ENCODE measurements at places on chromosomes 16 and 17.

DNA sequence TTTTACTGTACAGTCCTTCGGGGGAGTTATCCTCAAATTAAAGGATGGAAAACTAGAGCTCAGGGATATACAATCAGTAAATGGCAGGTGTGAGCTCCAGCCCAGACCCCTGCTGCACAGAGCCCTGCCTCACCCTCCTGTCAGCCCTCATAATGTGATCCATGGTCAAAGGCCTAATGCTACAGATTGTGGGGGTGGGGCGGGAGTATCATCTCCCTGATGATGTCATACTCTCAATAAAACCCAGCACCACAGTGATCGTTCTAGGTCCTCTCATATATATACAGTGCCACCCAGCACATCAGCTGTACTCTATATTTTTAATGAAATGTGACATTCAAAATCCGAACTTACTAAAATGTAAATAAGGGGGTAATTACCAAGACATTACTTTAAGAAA, 61.5 kb downstream of the SLC39A11 start:
- no peak for DNase-seq

DNA sequence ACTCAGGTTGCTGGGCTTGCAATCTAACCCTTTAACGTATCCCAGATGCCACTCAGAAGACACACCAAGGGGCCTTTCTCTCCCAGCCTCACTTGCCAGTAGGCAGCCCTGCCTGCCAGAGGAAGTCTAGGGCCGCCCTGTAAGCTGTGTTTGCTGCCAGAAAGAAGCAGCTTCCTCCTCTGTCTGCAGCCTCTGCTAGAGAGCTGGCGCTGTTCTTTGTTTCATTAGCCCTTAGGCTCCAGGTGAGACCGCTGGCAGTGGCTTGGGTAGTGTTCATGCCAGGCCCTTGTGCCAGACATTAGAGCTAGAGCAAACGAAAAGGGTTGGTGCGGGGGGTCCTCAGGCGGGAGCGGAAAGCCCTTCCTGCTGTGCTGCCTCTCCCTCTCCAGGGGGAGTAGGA, 8.9 kb downstream of the CTRL start:
- DNase-seq = no peak

DNA sequence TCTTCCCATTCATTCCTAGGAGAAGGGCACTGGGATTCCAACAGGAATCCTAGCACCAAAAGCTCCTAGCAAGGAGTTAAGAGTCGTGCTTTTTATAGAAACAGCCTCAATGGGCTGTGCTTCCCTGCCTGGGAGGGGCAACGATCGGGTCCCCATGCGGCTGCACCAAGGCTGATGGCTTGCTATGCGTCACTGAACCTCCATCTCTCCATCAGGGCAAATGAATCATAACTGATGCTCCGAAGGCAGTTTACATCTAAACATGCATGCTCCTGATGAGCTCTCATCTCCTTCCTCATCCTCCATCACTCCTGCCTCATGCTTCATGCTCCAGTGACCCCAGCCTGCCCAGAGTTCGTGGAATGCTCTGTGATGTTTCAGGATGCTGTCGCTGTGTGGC, 270.5 kb downstream of the FOXL1 start:
- DNase-seq = no peak

DNA sequence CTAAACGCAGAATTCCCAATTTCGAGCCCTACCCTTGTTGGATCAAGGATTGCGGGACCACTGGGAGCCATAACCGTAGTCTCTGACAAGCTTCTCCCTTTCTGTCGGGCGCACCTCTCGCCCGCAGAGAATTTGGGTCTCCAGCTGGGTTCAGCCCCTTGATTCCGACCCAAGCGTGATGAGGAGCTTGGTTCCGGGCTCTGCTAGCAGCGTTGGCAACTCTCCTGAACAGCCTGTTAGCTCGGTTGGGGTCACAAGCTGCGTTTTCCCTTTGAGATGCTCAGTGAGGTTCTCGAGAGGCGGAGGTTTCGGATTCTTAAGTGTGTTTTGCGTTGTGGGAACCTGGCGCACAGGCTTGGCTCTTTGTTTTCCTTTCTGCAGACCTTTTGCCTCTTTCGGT, 655 bp downstream of the ATXN1L start:
- DNase-seq = peak; percentile 4

- no peak for DNase-seq
Observed at GRCh38 chr17:77535892-77536291, 395.1 kb downstream of the SEC14L1 start.

- no peak for DNase-seq
Observed at GRCh38 chr17:68310152-68310551, 18.9 kb downstream of the ARSG start.

- DNase-seq = no peak
Observed at GRCh38 chr17:11387610-11388009, 146.6 kb downstream of the SHISA6 start.

GRCh38 chr17:12756786-12757185, 32.5 kb upstream of the ARHGAP44 start:
- DNase-seq = no peak

DNA sequence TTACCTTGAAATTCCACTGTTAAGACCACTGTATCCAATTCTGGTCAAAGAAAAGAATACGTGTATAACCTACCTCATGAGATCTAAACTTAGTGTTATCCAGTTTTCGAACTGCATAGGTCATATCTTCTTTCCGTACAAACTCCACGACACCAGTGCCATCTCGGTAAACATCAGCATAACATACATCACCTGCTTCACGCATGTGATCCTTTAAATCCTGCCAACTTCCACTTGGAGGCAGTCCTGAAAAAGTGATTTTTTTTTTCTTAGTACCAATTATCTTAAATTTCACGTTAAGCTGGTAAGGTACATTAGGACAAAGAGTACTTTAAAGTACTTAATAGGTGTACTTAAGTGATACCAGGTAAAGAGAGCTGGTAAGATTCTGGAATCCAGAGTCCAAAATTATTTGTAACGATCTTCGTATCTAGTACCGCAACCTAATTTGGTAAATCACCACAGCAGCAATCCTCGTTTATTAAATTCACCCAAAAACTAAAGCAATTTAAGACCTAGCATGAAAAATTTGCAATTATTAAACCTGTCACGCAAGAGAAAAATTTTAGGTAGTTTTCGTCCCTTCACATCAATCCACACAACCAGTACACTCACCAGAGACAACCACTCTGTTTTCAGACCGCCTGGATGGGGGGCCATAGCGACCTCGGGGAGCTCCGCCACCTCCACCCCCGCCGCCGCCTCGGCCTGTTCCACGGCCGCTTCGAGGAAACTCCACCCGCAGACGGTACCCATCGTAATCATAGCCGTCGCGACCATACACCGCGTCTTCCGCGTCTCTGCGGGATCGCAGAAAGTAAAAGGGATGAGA, 1.1 kb downstream of the SRSF1 start:
- DNase-seq = no peak

GRCh38 chr16:55703003-55704001, 47.5 kb downstream of the SLC6A2 start:
- DNase-seq = no peak

GRCh38 chr17:46836500-46836899, 14.9 kb upstream of the WNT9B start:
- no peak for DNase-seq

GRCh38 chr16:5393070-5393469, 295.5 kb upstream of the EEF2KMT start:
- no peak for DNase-seq

DNA sequence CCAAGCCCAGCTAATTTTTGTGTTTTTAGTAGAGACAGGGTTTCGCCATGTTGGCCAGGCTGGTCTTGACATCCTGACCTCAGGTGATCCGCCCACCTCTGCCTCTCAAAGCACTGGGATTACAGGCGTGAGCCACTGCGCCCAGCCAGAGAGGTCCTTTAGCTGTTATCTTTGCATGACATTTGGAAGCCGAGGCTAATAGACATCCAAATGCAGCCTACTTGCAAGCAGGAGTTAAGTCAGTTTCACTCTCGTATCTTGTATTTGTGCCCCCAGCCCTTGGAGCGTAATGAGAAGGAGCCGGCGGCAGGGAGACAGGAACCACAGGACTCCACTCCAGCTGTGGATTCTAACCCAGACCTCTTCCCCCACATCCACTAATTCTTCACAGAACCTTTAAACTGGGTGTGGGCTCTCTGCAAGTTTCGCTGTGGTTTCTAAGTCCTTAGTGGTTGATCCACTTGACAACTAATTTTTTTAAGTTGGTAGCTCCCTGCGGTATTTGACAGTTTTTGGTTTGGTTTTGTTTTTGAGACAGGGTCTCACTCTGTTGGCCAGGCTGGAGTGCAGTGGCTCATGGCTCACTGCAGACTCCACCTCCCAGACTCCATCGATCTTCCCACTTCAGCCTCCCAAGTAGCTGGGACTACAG, 3.1 kb upstream of the CYTH1 start:
- no peak for DNase-seq

DNA sequence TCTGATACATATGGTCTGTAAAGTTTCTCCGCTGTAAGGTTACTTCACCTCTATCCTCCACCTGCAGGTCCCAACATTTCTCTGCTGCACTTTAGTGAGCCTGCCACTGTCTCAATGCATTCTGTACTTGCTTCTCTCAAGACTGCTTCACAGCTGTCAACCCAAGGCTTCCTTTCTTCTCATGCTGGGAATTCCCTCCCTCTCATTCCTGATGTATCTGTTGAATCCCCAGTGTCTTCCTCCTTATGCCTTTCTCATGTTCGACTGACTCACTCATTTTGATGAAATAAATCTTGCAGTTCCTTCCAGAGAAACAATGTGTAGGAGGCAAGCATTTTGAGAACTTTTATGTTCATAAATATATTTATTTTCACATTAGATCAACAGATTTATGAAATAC, 288.3 kb downstream of the CNTNAP4 start:
- no peak for DNase-seq

DNA sequence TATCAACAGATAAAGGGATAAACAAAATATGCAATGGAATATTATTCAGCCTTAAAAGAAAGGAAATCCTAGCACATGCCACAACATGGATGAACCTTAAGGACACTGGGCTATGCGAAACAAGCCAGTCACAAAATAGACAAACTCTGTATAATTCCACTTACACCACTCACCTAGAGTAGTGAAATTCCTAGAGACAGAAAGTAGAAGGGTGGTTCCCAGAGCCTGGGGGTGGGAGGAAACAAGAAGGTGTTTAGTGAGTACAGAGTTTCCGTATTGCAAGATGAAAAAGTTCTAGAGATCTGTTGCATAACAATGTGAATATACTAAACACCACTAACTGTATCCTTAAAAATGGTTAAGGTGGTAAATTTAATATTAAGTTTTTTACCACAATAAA, 10.0 kb downstream of the SPOP start:
- no peak for DNase-seq

Measured in activated T-cell treated with anti-CD3 and anti-CD28 coated beads for 48 hours (primary cell).